ENCODE measurements at places on chromosomes 3 and 15.

GRCh38 chr3:135755330-135756105 is 210.0 kb upstream of the PPP2R3A start:
- DNase-seq: no peak

GRCh38 chr15:69299943-69300588 is 1.4 kb downstream of the PAQR5 start:
- DNase-seq: no peak

DNA sequence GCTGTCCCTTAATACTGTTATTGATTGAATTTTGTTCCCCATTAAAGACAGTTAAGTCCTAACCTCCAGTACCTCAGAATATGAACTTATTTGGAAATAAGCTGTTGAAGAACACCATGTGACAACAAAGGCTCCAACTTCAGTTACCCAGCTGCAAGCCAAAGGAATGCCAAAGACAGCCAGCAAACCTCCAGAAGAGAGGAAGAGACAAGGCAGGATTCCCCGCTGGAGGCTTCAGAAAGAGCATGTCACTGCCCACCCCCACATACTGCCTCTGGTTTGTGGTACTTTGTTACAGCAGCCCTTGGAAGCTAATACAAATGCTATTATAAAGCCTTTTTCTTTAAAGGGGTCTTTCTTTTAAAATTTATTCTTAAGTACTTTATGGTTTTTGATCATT is 18.4 kb upstream of the NEK10 start:
- no peak for DNase-seq

DNA sequence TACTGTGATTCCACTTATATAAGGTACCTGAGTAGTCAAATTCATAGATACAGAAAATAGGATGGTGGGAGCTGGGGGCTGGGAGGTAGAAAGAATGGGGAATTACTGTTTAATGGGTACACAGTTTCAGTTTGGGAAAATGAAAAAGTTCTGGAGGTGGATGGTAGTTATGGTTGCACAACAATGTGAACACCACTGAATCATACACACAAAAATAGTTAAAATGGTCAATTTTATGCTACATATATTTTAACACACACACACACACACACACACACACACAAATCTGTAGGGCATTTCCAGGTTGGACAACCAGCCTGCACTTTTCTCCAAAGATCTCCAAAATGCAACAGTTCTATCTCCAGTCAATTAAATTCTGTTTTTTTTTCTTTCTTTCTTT is 1.4 kb downstream of the CCDC32 start:
- DNase-seq: no peak

- DNase-seq: no peak
Observed at GRCh38 chr3:120093119-120093910, 932 bp downstream of the GSK3B start.

- no peak for DNase-seq
Observed at GRCh38 chr3:183275418-183275817, 22.4 kb downstream of the B3GNT5 start.

GRCh38 chr15:22903961-22904534 is 65.6 kb downstream of the NIPA2 start:
- no peak for DNase-seq

GRCh38 chr3:66989860-66990696 is 8.0 kb upstream of the KBTBD8 start:
- DNase-seq: no peak

DNA sequence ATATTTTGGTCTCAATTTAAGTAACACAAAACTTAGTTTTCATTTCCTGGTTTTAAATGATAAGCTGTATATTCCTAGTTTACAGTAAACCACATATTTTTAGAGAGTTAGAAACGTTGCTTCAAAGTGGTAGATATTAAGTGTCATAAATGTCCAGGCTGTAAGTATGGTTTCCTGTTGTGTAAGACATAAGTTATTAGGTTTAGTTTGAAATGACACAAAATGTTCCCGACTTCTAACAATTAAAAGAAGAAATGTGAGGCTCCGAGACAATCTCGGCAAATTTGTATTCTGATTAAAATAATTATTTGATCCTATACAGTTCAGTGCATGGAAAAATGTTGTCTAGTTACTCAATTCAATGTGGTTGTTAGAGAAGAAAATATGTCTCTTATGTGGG is 387.3 kb downstream of the EPHA3 start:
- no peak for DNase-seq

GRCh38 chr15:100759698-100760356 is 119.8 kb upstream of the ALDH1A3 start:
- DNase-seq: no peak

DNA sequence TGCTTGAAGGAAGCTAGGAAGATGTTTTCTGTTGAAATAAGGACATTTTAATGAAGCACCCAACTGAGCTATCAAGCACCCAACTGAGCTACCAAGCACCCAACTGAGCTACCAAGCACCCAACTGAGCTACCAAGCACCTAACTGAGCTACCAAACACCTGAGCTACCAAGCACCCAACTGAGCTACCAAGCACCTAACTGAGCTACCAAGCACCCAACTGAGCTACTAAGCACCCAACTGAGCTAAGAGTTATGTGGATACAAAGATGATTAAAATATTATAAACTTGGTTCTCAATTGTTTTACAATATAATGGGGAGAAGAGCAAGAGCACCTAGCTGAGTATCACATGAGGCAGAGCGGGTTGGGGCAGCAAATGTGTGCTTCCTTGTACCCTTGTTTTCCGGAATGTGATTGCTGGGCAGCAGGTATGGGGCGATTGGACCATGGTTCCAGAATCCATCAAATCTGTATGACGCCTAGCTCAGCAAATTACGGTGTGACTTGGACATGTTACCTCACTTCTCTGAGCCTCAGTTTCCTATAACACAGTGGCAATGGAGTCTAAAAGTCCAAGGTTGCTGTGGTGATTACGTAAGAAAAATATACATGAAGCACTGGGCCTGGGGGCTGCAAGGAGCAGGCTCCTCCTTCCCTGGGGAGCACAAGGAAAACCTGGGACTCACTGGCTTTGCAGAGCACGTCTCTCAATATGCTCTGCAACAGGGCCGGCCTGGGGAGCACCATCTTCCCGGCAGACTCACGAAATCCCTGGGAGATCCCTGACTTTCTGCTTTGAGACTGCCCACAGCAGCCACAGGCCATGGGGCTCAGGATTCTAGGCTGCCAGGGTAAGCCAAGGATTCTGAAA is 11.3 kb downstream of the BMF start:
- no peak for DNase-seq

- peak; percentile 20 for DNase-seq
Observed at GRCh38 chr3:153162513-153163392, 727 bp downstream of the RAP2B start.

DNA sequence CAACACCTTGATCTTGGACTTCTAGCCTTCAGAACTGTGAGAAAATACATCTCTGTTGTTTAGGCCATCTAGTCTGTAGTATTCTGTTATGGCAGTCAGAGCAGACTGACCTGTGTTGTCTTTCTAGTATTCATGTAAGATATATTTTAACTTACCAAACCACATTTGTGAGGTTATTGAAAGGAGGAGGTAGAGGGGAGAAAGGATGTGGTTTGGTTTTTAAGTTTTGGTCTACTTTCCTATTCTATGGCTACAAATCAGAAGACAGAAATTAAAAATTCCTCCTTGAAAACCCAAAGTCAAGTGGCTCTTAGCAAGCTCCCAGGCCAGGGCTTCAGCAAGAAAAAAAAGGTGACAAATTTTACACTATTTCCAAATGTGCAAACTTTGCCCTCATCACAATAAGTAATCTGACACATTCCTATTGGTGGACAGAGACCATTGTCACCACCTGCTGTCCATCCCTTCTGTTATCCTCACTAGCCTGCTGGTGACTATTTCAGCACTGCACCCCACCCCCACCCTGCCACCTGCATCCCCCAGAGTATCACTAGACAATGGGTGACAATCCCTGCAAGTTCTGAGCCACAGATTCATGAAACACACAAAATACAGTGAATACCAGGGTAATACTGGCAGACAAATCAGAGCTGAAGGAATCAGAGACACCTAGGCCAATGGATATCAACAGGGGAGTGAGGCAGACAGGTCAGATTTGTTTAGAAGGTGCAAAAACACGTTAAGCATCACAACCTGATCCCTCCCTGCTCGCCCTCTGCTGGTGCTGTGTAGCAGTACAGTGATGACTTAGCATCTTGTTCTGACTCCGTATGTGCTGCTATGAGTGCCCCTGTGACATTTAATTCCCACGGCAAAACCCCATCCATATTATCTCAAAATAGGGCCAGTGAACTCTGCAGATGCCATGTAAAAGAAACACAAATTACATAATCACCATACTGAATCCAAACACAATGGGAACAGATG is 79.0 kb upstream of the DCLK3 start:
- peak; percentile 5 for DNase-seq

- DNase-seq: no peak
Observed at GRCh38 chr3:139893267-139893962, 41.6 kb upstream of the CLSTN2 start.

DNA sequence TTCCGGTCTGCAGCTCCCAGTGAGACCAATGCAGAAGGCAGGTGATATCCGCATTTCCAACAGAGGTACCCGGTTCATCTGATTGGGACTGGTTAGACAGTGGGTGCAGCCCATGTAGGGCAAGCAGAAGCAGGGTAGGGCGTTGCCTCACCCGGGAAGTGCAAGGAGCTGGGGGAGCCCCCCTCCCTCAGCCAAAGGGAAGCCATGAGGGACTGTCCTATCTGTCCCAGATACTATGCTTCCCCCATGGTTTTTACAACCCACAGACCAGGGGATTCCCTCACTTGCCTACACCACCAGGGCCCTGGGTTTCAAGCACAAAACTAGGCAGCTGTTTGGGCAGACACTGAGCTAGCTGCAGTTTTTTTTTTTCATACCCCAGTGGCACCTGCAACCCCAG is 71.8 kb downstream of the CPNE4 start:
- DNase-seq: no peak

DNA sequence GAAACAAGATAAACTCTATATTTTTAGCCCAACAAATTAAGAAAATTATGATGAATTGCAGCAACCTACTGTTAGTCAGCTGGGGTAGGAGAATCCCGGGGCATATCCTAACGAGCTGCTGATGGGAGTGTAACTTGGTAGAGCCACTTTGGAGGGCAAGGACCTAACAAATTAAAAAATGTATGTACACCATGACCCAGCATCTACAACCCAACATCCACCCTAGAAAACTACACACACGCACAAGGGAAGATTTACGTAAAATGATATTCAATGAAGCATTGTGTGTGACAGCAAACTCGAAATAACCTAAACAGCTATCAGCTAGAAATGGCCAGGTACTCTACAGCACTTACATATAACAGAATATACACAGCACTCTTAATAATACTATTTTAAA is 1.9 kb downstream of the BCL2A1 start:
- no peak for DNase-seq

DNA sequence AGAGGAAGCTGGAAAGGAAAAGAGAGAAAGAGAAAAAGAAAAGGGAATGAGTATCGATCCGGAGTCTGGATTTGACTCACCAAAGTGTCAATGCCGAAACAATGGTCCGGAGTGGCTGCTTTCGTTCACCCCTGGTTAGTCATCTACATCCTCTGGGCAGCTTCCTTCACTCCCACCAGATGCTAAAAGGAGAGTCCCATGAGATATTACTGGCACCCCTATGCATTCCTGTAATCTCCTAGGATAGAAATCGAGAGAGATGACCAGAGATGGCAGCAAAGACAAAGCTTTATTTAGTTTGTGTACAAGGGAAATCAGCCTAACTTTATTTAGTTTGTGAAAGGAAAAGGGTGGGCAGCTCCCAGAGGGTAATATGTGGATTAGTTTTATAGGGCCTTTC is 622.2 kb downstream of the ZPLD1 start:
- DNase-seq: no peak

GRCh38 chr15:63942486-63943365 is 103.6 kb downstream of the DAPK2 start:
- DNase-seq: no peak

- no peak for DNase-seq
Observed at GRCh38 chr3:112260563-112260962, 33.5 kb downstream of the SLC9C1 start.

DNA sequence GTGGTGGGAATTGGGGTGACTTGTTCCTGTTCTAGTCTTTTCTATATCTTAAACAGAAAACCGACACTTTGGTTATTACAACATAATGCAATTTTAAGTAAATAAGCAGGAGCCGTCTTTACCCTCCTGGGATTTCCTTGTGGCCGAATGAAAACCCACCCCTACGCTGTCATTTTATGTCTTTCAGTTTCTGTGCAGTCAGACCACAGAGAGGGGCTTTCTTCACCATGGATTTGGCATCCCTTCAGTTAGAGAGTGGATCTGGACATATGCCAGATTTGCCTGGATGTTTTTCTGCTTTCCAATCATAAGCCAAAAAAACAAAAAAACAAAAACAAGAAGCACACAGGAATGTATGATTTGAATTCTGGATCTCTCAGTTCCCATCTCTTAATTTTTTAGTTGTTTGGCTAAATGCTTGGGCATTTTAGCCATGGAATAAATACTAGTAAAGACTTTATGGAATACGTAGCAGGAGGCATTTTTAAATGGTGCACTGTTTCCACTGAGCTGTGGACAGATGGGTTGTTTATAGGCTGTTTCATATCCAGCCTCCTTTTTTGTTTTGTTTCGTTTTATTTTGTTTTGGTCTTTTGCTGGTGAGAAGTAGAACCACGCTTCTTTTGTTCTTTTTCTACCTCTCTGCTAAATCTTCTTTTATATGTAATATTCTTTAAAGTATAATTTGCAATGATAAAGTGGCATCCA is 272.9 kb downstream of the FEZF2 start:
- DNase-seq: no peak

GRCh38 chr3:179486806-179487205 is 35.5 kb upstream of the GNB4 start:
- DNase-seq: no peak

DNA sequence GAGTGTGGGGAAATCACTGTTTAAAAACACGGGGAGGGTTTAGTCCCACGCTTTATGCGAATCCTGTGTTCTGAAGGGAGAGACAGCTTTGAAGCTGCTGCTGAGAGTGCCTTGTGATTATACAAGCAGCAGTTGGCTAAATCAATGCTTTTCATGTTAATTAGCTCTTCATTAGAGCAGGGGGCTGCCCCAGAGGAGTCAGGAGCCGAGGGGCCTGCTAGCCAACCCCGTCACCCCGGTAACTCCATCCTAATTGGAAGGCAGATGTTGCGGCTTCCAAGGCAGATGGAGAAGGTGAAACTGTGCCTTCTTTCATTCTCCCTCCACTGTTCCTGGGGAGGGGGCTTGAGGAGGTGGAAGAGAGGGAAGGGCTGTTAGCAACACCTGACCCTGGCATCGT is 92.4 kb upstream of the ANKRD34C start:
- no peak for DNase-seq

DNA sequence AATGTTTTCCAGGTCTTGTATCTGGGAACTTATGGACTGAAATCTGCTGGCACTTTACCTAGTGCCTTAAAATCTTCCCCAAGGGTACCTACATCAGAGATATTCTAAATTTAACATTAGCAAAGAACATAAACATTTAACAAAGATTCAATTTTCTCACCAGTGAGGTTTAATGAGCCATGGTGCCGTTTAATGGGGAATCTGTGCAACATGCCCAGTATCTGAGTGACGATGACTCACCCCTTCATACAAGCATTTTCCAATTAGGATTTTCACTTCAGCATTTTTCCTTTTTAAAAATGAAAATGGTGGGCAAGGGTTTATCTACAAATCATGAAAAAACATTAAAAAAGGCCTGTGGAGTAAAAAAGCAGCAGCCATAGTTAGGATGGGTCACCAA is 189.4 kb downstream of the SLC9A9 start:
- no peak for DNase-seq

- DNase-seq: no peak
Observed at GRCh38 chr3:45990181-45990580, 5.4 kb downstream of the FYCO1 start.
